ENCODE measurements at places on chromosomes 7 and 10. TPM values are rescaled to one million over a fixed set of nuclear protein-coding genes. Genes with fewer than 3 reads are reported as not detected.
A peak's percentile ranks its signal among the peaks of the same experiment; 100 is the strongest.

The EBLN1 gene
- total RNA-seq, result not detected

The SPDYE3 gene
- not detected for total RNA-seq

The SCART1 gene
- total RNA-seq, result 0.39 TPM

The PKD2L1 gene
- not detected for total RNA-seq

The AGR2 gene
- not detected for total RNA-seq

The OIT3 gene
- total RNA-seq, result not detected

The UPK3BL2 gene
- 6.6 TPM for total RNA-seq

The CCNY gene
- 85.8 TPM for total RNA-seq

The TMEM139 gene
- 12.1 TPM for total RNA-seq

The ADGRA1 gene
- 0.21 TPM for total RNA-seq

The FANK1 gene
- total RNA-seq, result 0.75 TPM

The BRI3 gene
- total RNA-seq, result 200 TPM

The SUN3 gene
- not detected for total RNA-seq

The GARIN1A gene
- 1.9 TPM for total RNA-seq

The CALML5 gene
- not detected for total RNA-seq

GRCh38 chr10:77493851-77494261 is 143.8 kb downstream of the KCNMA1 start:
- no peaks in the 10 kb centered on the region for H3K36me3 ChIP-seq
- no peak for DNase-seq
- no peak overlapping the region for H3K4me3 ChIP-seq
- H3K4me1 ChIP-seq, result no peaks in the 10 kb centered on the region

DNA sequence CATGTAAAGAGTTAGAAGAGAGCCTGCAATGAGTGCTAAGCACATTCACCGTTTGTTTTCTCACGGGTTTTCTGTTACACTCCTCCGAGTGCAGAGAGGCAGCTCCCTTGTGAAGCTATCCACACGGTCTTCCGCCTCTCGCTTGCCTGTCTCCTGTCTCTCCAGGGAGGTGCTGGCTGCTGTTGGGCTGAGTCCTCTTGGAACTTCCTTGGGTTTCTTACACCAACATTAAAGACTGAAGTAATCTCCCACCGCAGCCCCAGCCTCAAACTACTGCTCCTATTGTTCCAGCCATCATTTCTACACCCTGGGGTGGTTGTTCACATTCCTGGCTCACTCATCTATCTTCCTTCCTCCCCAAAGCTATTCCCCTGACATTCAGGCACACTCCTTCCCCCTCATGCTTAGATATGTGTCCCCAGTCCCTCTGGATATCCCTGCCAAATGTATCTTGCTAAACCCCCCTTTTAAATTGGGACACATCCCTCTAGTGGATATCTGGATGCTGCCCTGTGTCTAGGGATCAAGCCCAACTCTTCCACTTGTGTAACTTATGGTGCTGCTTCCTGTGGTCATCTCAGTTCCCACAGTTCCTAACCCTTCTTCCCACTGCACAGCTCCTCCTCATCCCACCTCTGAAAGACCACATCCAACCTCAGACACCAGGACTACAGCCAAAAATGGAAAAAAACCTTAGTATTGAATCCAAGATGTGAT is 14.1 kb downstream of the ESYT2 start:
- no peak for DNase-seq
- H3K4me1 ChIP-seq, result peaks cover 87% of the 10 kb centered on the region
- H3K4me3 ChIP-seq, result no peak overlapping the region
- no peaks in the 10 kb centered on the region for H3K27me3 ChIP-seq

- peaks cover 83% of the 10 kb centered on the region for H3K4me1 ChIP-seq
- no peak overlapping the region for H3K4me3 ChIP-seq
- peak overlapping the region; percentile 98 for H3K27ac ChIP-seq
- DNase-seq, result no peak
- no peaks in the 10 kb centered on the region for H3K27me3 ChIP-seq
These were observed 6.1 kb downstream of the RASSF4 start for GRCh38 chr10:44965651-44966097.

- no peak overlapping the region for H3K4me3 ChIP-seq
- no peaks in the 10 kb centered on the region for H3K36me3 ChIP-seq
- peaks cover 25% of the 10 kb centered on the region for H3K4me1 ChIP-seq
- H3K27me3 ChIP-seq, result peaks cover 58% of the 10 kb centered on the region
- no peak overlapping the region for H3K27ac ChIP-seq
These were observed 2.9 kb downstream of the PLXNA4 start for GRCh38 chr7:132573251-132573955.

DNA sequence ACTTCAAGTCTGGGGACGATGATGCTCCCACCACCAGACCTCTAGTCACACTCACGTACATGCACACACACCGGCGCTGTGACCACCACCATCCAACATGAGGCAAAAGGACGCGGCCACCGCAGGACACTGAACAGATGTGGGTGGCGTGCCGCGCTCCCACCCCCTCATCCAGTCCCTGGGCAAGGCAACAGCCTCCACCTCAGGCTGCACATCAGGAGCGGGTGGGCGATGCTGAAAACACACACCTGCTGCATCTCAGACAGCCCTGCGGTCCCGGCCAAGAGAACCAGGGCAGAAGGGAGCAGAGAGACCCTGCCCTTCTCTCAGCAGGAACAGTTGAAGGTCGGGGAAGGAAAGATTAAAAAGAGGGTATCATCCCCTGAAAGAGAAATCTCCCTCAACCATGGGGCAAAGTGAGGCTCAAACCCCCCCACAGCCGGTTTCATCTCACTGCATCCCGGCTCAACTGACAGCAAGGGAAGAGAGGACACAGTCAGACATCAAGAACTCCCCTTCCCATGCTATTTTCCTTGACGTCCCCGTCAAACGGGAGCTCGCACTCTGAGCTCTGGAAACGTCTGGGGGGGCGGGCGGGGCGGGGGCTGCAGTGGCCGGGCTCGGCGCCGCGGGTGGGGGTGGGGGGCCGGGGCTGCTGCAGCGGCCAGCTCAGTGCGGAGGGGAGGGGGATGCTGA is 1.1 kb downstream of the CAMK2G start:
- H3K36me3 ChIP-seq, result no peaks in the 10 kb centered on the region
- no peak for DNase-seq
- H3K4me1 ChIP-seq, result peaks cover 29% of the 10 kb centered on the region
- H3K4me3 ChIP-seq, result peak overlapping the region; percentile 80
- no peaks in the 10 kb centered on the region for H3K27me3 ChIP-seq

- H3K27me3 ChIP-seq, result no peaks in the 10 kb centered on the region
- no peak overlapping the region for H3K4me3 ChIP-seq
- H3K27ac ChIP-seq, result no peak overlapping the region
- no peaks in the 10 kb centered on the region for H3K36me3 ChIP-seq
- no peak for DNase-seq
These were observed 128.5 kb downstream of the ANKRD7 start for GRCh38 chr7:118352867-118353453.

- H3K4me1 ChIP-seq, result peaks cover 57% of the 10 kb centered on the region
- no peak overlapping the region for H3K4me3 ChIP-seq
These were observed 4.7 kb upstream of the ABLIM1 start for GRCh38 chr10:114662646-114663217.

GRCh38 chr7:47979832-47980181 is 392 bp upstream of the HUS1 start:
- H3K27ac ChIP-seq, result peak overlapping the region; percentile 80
- DNase-seq, result no peak
- H3K27me3 ChIP-seq, result no peaks in the 10 kb centered on the region
- no peaks in the 10 kb centered on the region for H3K36me3 ChIP-seq
- peak overlapping the region; percentile 70 for H3K4me3 ChIP-seq
- peaks cover 20% of the 10 kb centered on the region for H3K4me1 ChIP-seq

DNA sequence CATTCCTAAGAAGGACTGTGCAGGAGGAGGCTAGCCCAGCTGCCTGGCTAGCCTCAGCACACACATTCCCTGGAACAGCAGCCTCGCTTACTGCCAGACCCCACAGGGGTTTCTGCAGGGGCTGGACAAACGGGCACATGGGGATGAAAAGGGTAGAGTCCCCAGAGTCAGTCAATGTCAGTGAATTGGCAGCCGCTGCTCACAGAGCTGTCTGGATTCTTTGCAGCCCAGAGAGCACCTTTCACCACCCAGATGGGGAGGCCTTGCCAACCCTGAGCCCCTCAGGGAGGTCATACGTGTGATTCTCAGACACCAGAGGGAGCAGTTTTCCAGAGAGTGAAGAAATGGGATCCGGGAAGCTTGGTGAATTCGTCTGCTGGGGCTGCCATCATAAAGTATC is 143.3 kb downstream of the KCNMA1 start:
- H3K27ac ChIP-seq, result no peak overlapping the region
- H3K4me1 ChIP-seq, result peaks cover 7% of the 10 kb centered on the region
- H3K4me3 ChIP-seq, result no peak overlapping the region
- no peaks in the 10 kb centered on the region for H3K27me3 ChIP-seq

GRCh38 chr7:107404740-107405537 is 64.9 kb upstream of the GPR22 start:
- no peak for DNase-seq
- H3K27ac ChIP-seq, result no peak overlapping the region
- no peak overlapping the region for H3K4me3 ChIP-seq
- H3K4me1 ChIP-seq, result no peaks in the 10 kb centered on the region
- no peaks in the 10 kb centered on the region for H3K27me3 ChIP-seq

- no peaks in the 10 kb centered on the region for H3K27me3 ChIP-seq
- no peak overlapping the region for H3K4me3 ChIP-seq
- H3K36me3 ChIP-seq, result no peaks in the 10 kb centered on the region
- no peak overlapping the region for H3K27ac ChIP-seq
- no peak for DNase-seq
These were observed 345.1 kb upstream of the PRKCQ start for GRCh38 chr10:6925146-6925545.

- no peaks in the 10 kb centered on the region for H3K36me3 ChIP-seq
- no peak overlapping the region for H3K4me3 ChIP-seq
- no peak for DNase-seq
- H3K4me1 ChIP-seq, result no peaks in the 10 kb centered on the region
- no peaks in the 10 kb centered on the region for H3K27me3 ChIP-seq
These were observed 715.5 kb downstream of the SORCS3 start for GRCh38 chr10:105356626-105357025.

DNA sequence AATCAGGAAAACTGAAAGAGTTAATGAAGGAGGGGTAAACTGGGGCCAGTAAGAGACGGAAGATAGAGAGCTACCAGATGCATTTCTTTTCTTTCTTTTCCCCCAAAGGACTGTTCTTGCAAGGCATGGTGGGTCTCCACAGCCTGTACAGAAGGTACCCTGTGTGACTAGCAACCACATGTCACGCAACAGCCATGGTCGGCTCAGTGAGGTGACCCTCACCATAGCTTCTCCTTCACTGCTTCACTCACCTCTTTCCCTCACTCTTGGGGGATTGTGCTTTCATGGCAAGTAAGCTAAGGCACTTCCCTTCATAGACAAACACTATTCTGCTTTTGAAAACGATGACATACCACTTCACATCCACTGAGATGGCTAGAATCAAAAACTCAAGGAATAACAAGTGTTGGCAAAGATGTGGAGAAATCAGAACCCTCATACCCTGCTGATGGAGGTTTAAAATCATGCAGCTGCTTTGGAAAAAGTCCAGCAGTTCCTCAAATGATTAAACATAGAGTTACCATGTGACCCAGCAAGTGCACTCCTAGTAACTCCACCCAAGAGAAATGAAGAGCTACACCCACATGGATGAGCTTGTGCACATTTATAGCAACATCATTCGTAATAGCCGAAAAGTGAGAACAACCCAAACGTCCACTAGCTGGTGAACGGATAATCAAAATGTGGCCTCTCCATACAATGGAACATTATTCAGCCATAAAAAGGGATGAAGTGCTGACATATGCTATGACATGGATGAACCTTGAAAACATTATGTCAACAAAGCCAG is 3.8 kb upstream of the INSIG1 start:
- no peaks in the 10 kb centered on the region for H3K27me3 ChIP-seq
- peak overlapping the region; percentile 36 for H3K27ac ChIP-seq
- H3K36me3 ChIP-seq, result no peaks in the 10 kb centered on the region

DNA sequence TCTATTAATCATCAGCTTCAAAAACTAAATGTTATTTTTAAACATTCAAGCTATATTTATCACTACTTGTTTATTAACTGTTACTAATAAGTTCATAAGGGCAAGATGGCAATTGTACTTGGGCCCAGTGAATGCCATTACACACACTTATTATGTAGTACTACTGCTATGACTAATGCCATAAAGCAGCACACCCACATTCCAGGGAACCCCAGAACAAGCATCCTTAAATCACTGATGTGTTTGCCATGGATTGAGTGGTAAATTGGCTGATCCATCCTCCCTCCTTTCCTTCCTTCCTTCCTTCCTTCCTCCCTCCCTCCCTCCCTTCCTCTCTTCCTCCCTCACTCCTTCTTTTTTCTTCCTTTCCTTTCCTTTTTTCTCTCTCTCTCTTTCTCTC is 37.4 kb upstream of the RSU1 start:
- H3K27me3 ChIP-seq, result no peaks in the 10 kb centered on the region
- H3K36me3 ChIP-seq, result no peaks in the 10 kb centered on the region
- no peak for DNase-seq
- no peak overlapping the region for H3K27ac ChIP-seq
- peaks cover 8% of the 10 kb centered on the region for H3K4me1 ChIP-seq
- H3K4me3 ChIP-seq, result no peak overlapping the region

- H3K27ac ChIP-seq, result no peak overlapping the region
- H3K36me3 ChIP-seq, result no peaks in the 10 kb centered on the region
- H3K4me3 ChIP-seq, result no peak overlapping the region
These were observed 168.8 kb upstream of the PPP2R2D start for GRCh38 chr10:131731780-131732630.

- peaks cover 24% of the 10 kb centered on the region for H3K4me1 ChIP-seq
- H3K36me3 ChIP-seq, result no peaks in the 10 kb centered on the region
These were observed 804 bp downstream of the FRAT1 start for GRCh38 chr10:97319671-97320479.

GRCh38 chr7:129646369-129647021 is 35.0 kb downstream of the NRF1 start:
- no peak overlapping the region for H3K4me3 ChIP-seq
- H3K4me1 ChIP-seq, result peaks cover 26% of the 10 kb centered on the region
- no peaks in the 10 kb centered on the region for H3K36me3 ChIP-seq
- no peak for DNase-seq
- no peaks in the 10 kb centered on the region for H3K27me3 ChIP-seq

DNA sequence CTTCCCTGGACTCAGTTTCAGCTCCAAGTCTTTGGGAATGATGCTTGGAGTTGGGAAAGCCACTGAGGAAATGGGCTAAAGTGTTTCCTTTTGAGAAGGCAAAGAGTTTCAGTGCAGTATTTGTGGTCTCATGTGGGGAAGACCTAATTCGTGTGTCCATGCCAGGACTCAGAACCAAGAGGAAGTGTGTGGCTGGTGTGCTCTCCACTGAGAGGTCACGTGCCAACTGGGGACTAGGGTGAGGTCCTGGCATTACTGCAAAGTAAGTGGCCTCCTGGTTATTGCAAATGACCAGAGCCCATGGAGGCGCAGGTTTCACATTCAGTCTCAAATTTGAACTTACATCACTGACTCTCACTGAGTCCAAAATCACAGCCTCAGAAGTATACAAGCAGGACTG is 48.6 kb upstream of the ITPRID1 start:
- no peak for DNase-seq
- H3K27me3 ChIP-seq, result peaks cover 5% of the 10 kb centered on the region
- no peaks in the 10 kb centered on the region for H3K4me1 ChIP-seq
- H3K27ac ChIP-seq, result no peak overlapping the region

- H3K4me3 ChIP-seq, result no peak overlapping the region
- no peak for DNase-seq
- H3K27me3 ChIP-seq, result peaks cover 92% of the 10 kb centered on the region
- no peaks in the 10 kb centered on the region for H3K4me1 ChIP-seq
- no peak overlapping the region for H3K27ac ChIP-seq
- H3K36me3 ChIP-seq, result no peaks in the 10 kb centered on the region
These were observed 2.3 kb downstream of the FOXL3 start for GRCh38 chr7:292226-292625.
